B cell (primary cell): ENCODE measurements at places on chromosomes 1 and 21. TPM values are rescaled to one million over a fixed set of nuclear protein-coding genes. Genes with fewer than 3 reads are reported as not detected.

Gene TMEM50A
- polyA plus RNA-seq, result 20.7 and 30.3 TPM in 2 replicates

Gene AJAP1
- polyA plus RNA-seq, result not detected in 2 replicates

Gene ASTN1
- polyA plus RNA-seq, result not detected in 2 replicates

Gene C4BPB
- 0.34 and 0.85 TPM in 2 replicates for polyA plus RNA-seq

Gene CYP4A22
- not detected in 2 replicates for polyA plus RNA-seq

Gene SLC25A34
- 4.1 and 4.6 TPM in 2 replicates for polyA plus RNA-seq

Gene FCGR1A
- 0.10 TPM in 1 of 2 replicates, not detected in the other for polyA plus RNA-seq

Gene LCE2B
- polyA plus RNA-seq, result not detected in 2 replicates

Gene FCGR3A
- 1.5 and 3.1 TPM in 2 replicates for polyA plus RNA-seq

Gene LDLRAP1
- 16.3 and 22.7 TPM in 2 replicates for polyA plus RNA-seq

Gene EFHD2
- 67.2 and 90.0 TPM in 2 replicates for polyA plus RNA-seq

Gene SLC44A3
- polyA plus RNA-seq, result not detected in 2 replicates
